ENCODE measurements at places on chromosomes 4 and X.
A peak's percentile ranks its signal among the peaks of the same experiment; 100 is the strongest.

DNA sequence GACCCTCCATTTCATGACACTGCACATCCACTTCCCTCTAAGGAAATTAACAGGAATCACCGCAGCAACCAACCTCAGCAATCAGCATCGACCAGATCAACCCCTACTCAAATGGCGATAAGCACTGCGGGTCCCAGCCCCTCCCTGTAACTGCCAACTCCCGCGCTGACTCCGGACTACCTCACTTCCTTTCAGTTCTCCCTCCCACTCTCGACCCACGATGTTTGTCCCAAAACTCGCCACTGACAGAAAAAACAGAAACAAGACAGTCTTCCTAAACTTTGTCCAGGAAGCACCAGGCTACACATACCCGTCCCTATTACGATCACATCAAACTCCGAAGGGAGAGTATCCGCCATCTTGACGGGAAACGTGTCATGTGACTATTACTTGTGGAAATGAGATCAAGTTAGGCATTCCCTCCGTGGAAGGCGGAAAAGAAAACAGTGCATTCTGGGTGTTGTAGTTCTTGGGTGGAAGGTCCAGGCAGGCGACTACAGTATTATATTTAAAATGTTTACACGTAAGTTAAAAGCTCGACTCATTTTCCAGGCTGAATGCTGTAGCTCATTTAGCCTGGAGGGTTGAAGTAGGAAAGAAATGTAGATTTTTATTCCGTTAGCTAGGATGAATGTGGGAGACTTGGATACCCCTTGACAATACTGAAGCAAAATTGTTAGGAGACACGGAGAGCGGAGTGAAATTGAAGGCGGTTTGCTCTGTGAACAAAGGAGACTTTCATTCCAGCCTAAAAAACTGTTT is at the start of gene CHM:
TSS of gene CHM (minus strand) at position 385 of the 762 bp plus-strand sequence. CDS start at position 359, 26 bp downstream.
- DNase-seq: peak; percentile 87

- DNase-seq: no peak
Observed at GRCh38 chr4:7902101-7902553, 37.5 kb downstream of the AFAP1 start.

- no peak for DNase-seq
Observed at GRCh38 chrX:54695231-54695630, 102.8 kb downstream of the ITIH6 start.

DNA sequence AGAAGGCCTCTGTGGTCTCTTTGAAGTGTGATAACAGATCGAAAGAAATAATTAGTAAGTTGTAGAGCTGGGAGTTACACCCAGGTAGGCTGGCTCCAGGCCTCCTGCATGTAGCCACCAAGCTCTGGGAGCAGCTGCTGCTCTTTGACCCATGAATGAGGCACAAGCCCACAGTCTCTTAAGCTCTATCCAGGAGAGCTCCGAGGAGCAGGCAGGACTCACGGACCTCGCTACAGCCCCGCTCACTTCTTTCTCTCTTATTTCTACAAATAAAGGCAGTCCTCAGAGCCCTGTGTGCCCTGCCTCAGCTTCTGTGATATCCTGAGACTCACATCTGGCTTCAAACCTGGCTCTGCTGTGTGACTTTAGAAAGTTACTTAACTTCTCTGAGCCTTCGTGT is 86.9 kb downstream of the EVC start:
- DNase-seq: no peak

GRCh38 chr4:75555294-75556164 is at the start of gene ODAPH:
Gene ODAPH, plus strand, starts transcription at chr4:75556066. Its CDS starts 17 bp downstream, at chr4:75556083.
- no peak for DNase-seq

- DNase-seq: peak; percentile 40
Observed at GRCh38 chr4:165248102-165248501, 40.7 kb downstream of the KLHL2 start.

DNA sequence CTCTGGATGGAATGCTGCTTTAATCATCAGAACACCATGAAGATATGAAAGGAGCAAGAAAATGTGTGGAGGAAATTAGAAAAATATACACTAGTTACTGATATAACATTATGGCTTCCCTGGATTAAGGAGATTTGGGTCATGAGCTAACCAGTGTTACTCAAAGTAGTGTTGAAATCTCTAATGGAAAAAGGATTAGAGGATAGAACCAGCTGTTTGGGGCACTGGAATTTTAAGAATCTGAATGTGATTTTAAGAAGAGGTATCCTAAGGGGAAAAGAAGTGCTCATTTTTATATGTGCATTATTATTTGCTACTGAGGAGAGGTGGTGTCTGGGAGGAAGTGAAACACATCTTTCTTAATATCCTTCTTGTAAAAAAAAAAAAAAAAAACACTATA is 164.1 kb upstream of the PPARGC1A start:
- no peak for DNase-seq

GRCh38 chr4:17426222-17426621 is 85.7 kb downstream of the QDPR start:
- no peak for DNase-seq

DNA sequence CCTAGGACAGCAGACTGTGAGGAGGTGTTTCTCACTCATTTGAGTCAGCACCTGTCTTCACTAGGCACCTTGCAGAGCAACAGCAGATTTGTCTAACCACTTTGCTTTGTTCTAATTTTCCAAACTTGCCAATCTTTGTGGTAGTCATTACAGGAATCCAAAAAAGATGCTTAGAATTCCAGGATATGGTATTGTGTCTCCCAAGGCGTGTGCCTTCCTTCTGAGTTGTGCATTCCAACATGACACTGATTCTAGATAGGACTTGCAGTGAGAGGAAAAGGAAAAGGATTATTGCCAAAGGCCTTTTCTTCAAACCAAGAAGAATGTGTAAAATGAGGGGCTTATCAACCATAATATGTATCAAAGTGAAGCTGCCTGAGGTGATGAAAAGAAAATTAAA is 126.2 kb downstream of the MAPK10 start:
- no peak for DNase-seq

- no peak for DNase-seq
Observed at GRCh38 chr4:66785479-66785878, 759.8 kb downstream of the CENPC start.

DNA sequence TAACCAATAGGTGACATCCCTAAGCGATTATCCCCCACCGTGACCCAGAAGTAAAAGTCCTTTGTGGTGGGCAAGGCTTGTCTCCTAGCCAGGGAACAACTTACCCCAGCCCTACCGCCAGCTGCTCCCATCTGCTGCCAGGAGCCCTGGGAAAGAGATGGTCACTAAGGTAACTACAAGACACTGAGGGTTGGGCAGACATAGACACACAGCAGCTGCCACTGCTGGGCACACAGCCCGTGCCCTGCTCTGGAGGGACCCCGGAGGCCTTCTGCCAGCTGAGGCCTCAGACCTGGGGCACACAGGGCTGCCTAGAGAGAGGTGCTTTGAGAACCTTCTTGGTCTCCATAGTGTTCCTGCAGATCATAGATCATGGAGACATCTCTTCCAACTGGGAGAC is 53.0 kb upstream of the PROM1 start:
- DNase-seq: no peak

- DNase-seq: no peak
Observed at GRCh38 chrX:69605521-69605920, 10.4 kb upstream of the EDA start.

- DNase-seq: no peak
Observed at GRCh38 chrX:151714362-151714761, 1.5 kb upstream of the FATE1 start.

DNA sequence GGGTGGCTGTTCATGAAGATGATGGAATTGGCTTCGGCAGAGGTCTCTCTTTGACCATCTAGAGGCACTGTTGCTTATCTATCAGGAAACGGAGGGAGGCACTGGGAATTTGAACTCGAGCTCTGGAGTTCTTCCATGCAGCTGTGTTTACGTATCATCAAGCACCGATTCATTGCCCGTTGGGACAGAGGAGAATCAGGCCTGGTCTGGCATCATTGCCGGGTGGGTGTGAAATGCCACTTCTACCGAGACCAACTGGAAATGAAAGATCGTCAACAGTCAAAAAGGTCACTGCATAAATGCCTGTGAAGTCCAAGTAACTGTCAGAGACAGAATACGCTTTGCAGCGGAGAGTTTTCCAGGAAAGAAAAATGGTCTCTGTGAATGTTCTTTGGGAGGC is 166.9 kb downstream of the ASMT start:
- no peak for DNase-seq

DNA sequence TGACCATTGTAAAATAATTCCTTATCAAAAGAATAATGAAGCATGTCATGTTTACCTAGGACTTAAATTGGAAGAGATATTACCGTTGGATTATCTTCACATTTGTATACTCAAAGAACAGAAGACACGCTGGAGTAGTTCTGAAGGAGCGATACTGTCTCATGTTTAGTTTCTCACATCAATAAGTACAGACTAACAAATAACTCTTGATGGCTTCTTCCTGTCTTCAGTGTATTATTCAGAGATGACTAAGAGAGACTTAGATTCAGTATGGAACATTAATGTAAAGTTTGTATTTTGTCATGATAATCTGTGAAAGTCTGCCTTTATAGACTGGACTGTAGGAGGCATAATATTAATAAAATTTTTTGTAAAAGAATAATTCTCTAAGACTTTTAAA is 72.7 kb downstream of the SPRY1 start:
- no peak for DNase-seq

GRCh38 chr4:90159193-90159592 is 32.0 kb downstream of the CCSER1 start:
- DNase-seq: no peak

DNA sequence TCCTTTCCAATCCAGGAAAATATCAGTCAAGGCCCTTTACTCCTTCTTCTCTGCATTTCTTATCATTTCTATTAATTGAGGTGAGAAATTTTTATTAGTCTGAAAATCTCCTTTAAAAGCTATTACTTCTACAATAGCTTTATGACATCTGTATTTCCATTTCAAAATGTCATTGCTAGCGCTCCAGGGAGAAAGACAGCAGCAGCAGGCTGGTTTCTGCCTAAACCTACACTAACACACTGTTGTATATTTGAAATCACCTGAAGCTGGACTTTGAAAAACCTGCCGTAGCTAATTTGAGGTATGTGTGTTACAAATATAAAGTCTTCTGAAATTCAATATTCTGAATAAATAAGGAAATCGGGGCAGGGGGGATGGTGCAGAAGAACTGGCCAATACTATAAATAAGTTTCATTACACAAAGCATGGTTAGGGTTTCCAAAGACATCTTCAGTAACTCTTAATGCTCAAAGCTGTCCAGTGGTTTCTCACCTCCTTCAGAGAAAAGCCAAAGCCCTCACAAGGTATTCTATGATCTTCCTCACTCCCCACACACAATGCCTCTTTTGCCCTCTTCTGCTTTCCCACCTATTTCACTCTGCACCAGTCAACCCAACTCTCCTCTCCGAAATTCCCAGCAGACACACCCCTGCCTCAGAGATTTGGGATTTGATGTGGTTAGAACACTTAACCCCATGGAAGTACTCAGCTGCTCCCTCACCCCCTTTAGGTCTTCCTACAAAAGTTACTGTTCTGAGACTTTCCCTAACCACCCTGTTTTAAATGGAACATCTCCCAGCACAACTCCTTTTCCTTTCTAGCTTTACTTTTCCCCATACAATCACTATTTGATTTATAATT is 122.7 kb downstream of the PPP3CA start:
- no peak for DNase-seq

DNA sequence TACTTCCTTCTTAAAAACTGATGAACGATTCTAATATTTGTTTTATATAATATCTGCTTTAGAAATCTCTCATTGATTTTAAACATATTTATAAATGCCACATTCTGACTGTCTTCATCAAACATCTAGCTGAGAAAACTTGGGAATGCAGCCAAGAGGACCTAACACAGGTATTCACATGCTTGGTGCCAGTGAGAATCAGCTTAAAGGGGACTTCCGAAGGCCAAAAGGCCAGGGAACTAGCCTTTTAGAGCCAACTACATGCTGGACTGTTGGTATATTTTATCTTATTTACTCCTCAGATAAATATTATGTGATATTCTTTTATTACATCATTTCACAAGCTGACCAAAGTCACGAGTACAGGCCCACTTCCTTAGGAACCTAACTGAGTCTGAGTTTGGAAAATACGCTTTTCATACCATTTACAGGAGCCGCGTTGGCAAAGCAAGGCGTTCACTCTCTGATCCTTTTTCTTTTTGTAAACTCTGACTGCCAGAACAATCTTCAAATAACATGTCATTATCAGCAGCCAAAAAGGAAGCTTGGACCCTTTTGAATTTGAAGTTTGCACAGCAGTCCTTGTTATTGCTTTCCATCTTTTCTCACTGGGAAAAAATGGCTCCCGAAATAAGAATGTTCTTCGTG is 41.1 kb upstream of the PDLIM3 start:
- DNase-seq: no peak

DNA sequence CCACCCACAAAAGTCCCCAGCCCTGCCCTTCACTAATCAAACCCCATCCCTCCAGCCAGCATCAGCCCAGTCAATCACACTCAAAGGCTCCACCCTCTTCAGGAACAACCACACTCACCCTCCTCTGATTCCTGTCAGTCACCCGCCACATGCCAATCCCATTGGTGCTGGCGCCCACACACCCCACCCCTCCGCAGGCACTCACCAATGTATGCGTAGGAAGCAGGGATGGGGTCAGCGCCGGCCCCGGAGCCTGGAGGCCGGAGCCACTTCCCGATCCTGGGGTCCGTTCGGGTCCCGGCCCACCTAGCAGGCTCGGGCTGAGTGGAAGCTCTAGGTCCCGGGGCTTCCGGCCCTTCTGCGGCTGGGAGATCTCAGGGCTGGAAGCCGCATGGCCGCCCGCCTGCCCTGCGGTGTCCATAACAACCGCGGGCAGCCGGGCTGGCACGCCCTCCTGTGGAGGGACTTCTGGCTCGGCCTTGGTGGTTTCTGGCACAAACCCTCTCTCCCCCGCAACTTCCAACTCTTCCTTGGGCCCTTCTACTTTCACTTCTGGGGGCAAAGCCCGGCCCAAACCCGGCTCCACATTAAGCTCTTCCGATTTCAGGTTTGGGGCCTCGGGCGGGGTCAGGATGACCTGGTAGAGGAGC is 7.9 kb upstream of the CFP start:
- no peak for DNase-seq

GRCh38 chr4:18578307-18578706 is 556.8 kb upstream of the LCORL start:
- DNase-seq: no peak

DNA sequence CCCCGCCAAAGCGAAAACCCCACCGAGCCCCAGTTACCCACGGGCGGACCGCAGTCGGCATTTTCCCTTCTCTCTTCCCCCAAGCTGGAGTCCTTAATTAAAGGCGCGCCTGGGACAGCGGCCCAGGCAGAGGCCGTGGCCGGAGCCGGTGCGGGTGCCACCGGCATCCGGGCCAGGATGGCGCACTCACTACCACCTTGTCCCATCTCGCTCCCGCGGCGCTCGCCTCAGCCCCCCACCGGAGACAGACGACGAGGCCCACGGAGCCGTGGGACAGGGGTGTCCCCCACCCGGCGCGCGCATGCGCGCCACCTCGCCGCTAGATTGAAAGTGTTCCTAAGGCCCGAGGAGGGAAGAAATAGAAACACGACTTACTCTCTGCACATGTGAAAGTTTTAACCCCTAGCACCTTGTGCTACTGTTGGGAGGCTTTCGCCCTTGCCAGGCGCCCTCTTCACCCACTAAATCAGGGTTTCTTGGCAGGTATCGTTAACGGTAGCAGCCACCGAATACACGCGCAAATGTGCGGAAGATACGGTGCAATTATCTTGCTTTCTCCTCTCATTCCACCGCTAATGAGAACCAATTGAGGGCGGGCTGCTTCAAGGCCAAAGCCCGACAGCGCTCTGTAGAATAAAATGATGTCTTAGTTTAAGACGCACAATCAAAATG is 64.3 kb upstream of the CCDC160 start:
- DNase-seq: no peak
